ENCODE measurements at places on chromosomes 1 and 21.

- DNase-seq: no peak
These were observed 71.1 kb downstream of the SETD4 start for GRCh38 chr21:35989138-35989735.

GRCh38 chr1:156477526-156478249, 22.9 kb downstream of the MEF2D start:
- DNase-seq: no peak

- peak; percentile 91 for DNase-seq
These were observed 6.4 kb upstream of the CSF1 start for GRCh38 chr1:109904105-109904817.

DNA sequence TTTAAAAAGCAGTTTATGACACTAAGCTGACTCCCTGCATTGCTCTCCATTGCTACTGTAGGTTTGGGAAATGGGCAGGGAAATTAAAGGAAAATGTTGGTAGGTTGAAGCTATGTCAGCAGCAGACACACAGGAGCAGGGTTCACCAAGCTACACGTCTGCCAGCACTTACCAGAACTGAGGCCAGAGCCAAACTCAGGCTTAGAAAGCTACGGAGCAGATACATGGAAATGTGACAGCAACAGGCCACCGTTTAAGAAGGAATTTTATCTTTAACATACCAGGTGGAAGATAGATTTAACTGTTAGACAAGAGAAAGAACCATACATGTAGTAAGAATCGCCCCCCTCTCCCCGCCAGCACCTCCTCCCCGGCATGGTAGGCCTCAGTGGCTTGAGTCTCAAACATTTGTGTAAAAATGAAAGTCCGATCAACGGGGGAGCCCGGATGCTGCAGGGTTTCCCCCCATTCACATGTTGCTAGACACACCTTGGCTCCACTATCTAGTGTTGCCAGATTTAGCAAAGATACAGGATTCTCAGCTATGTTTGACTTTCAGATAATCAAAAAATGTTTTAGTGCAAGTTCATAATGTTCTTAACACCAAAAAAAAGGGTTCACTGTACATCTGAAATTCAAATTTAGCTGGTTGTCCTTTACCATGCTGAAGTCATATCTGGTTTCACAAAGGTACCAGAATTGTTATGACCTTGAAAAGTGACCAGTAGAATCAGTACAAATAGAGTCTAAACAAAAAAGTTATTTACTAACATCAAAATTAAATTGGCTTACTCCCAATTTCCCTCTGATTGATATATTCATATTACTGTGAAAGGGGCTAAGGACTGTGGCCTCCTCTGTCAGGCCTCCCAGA, 6.7 kb downstream of the OR2T11 start:
- no peak for DNase-seq

DNA sequence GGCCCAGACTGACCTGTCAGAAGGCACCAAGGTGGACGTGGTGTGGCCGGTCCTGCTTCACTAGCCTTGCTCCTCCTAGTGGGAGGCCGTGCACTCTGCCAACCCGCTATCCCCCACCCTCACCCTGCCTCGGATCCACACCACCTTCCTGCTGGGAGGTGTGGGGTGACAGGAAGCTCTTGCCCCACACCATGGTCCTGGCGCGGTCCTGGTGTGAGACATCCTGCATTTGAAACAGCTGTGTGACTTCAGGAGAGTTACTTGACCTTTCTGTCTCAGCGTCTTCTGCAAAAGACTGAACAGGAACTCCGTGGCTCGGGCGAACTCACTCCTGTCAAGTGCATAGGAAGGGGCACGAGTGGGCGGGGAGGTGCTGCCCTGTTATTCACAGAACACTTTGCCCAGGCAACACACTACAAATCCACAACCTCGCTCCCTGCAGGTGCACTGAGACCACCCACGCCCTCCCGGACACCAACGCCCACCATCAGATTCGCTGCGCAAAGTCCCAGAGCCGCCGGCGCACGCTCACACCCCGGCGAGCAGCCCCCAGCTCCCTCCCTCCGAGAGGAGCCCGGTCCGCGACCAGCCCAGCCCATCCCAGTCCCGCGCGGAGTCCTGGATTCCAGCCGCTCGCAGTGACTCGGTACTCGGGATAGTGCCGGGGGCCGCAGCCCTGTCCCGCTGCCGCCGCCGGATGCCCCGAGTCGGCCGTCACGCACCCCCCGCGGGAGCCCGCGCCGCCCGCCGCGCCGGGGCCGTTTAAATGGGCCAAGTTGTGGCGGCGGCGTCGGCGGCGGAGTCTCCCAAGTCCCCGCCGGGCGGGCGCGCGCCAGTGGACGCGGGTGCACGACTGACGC, at the start of gene SAMD11:
Gene SAMD11, plus strand, starts transcription at position 793 of the 860 bp plus-strand sequence. CDS start 509 bp downstream, outside the sequence.
- peak; percentile 83 for DNase-seq

DNA sequence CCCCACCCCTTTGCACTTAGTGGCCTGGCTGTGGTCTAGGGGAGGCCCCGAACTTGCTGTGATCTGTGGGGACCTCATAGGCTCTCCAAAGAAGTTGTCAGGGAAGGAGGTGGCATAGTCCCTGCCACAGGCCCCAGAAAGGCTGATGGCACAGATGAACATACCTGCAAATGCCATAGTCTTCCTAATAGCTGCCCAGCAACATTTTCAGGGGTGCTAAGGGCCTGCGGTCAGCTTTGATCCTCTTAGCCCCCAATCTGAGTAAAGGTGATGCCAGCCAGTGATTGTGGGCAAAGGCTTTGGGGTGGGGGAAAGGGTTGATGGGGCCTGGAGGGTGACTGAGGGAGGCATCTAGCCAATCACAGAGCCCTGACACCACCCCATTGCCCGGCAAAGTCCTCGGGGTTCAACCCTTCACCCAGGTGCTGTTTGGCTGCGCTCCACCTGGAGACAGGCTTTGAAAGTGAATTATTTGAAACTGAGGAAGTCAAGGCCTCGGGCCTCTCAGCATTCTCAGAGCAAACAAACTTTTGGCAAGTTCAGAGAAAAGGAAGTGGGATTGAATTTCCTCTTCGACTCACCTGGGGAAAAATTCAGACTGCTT, 35.8 kb downstream of the PAX7 start:
- no peak for DNase-seq

DNA sequence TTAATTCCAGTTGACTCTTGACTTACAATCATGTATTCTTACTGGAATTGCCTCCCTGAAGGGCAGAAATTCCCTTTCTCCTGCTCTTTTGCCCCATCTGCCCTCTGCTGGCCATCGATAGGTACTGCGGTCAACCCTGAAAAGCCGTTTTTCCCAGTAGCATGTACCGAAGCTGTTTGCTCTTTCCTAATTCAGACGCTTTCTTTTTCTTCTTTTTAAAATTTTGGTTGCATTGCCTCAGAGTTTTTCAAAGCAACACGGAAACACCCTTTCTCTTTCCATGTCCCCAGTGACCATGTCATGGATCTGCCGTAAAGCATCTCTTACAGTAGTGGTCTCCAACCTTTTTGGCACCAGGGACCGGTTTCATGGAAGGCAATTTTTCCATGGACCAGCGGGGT, 164.2 kb upstream of the C1orf21 start:
- peak; percentile 64 for DNase-seq

GRCh38 chr1:84736445-84736844, 46.2 kb upstream of the SSX2IP start:
- DNase-seq: no peak

DNA sequence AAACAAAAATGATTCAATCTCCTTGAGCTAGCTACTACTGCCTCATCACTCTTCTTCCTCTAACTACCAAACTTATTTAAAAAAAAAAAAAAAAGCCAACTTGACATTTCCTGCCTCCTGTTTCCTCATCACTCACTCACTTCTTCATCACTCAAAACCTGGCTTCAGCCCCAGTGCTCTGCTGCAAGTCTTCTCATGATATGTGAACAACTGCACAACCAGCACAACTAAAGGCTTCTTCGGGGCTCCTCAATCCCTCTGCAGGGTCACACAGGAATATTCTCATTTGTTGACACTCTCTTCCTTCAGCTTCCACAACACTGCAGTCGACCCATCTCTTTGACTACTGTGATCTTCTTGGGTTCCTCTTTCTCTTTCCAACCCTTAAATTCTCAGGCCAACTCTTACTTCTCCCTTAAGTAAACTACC, 7.6 kb downstream of the MTF1 start:
- no peak for DNase-seq

DNA sequence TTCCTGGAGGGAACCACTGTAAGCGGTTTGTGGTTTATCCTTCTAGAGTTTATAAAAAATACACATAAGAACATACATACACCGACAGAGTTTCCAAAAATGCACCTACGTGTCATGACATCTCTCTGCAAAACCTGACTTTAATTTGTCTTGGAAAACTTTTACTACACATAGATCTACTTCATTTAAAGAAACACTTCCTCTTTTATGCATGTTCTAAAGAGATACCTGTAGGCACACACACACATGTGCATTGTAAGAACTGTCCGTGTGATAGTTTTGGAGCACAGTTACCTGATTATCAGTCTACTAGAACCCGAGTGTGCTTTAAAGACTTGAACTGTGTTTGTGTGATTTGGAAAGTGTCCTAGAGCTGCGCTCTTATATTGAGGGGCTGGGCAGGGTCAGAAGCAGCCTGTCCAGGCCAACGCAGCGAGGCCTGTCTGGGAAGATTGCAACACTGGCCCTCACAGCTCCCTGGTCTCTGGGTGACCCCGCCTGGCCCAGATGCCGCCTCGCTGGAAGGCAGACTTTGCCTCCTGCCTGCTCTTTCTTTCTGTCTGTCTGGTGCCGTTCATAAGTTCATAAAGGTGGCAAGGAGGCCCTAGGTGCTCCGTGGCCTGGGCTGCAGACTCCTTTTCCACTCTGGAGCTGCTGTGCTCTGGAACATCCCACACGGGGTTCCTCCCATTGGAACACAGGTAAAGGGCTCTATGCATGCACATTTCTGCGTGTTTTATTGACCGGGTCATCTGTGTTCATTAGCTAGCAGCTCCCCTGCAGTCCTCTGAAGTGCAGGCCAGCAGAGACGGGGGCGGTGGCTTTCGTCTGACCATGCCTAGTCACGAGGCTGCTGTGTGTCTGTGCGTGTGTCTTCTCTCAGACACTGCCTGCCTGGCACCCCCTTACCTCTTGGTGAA, 46.3 kb downstream of the AGPAT3 start:
- DNase-seq: peak; percentile 94

GRCh38 chr1:236458996-236459395, 64.8 kb upstream of the LGALS8 start:
- no peak for DNase-seq

DNA sequence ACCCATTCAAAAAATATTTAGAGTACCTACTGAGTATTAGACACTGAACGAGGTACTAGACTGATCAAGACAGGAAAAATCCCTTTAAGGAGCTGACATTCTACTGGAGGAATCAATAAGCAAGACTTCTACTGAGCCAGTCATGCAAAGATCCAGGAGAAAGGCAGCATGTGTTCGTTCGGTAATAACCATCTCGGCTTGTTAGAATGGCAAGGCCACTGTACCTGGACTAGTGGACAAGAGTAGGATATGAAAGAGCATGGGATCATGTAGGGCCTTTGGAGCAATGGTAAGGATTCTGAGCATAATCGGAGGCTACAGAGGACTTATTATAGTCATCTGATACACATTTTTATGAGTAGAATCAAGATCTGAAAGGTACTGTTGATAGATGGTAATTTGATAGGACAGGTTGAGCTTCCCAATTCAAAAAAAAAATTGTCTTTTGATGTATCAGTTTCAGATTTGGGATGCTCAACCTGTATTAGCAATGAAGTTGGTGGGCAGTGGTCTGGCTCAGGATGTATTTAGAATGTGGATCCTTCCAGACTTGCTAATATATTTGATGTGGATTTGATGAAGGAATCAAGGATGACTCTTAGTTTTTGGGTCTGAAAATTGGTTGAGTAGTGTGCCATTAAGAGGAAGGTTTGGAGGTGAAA, 2.3 kb downstream of the COX20 start:
- no peak for DNase-seq

- DNase-seq: peak; percentile 61
These were observed 23.9 kb upstream of the KCTD3 start for GRCh38 chr1:215543191-215543606.

DNA sequence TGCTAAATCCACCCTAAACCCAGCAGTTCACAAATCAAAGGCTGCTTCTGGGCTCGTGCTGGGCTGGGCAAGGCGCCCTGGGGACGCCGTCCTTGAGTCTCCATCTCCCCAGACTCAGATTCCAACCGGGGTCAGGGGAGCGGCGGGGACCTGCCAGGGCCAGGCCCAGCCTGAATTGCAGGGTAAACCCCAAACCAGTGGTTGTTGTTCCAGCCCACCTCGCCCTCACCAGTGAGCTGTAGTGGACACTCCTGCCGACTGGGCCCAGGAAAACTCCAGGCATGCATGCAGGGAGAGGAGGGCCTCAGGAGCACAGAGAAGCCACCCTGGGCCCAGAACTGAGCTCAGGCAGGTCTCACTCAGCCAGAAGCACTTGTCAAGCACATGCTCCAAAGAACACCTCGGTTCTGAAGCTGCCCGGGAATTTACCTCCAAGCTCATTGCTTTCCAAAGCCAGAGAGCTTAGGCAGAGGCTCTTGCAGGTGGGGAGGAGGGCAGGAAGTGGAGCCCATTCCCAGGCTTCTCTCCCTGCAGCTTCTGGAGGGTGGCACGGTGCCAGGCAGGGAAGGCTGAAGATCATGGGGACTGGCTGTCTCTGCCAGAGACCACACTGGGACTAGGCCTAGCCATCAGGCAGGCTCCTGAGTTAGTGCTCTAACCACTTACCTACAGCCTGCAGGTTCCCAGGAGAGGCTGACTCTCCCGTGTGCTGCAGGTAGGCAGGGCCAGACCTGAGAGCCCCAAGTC, 437.0 kb downstream of the MATN1 start:
- DNase-seq: no peak

DNA sequence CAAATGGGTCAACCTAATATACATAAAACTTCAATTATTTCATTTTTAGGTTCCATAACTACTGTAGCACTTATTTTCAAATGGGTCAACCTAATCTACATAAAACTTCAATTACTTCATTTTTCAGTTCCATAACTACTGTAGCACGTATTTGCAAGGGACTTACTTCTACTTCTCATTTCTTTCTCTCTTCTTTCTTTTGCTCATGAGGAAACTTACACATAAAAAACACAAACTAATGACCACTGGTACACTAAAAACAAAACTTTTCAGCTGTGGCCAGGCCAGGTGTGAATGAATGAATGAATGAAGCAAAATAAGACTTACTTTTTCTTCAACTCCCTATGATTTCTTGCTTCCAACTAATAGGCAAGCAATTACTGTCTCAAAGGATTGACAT, 11.7 kb downstream of the SYDE2 start:
- no peak for DNase-seq

DNA sequence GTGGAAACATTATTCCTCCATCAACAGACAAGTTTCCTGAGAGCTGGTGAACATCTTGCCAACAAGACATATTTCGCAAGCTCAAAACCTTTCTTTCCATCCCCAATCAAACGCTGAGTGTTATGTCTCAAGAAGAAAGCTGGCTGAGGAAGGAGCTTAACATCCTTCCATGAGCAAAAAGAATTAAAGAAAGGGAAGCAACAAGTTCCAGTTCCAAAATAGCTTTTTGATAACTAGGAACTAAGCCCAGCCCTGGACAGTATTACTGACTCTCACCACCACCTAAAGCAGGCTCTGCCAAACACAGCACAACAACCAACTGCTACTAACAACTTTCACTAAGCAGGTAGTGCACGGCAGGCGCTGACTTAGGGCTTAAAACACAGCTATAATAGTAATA, 50.2 kb downstream of the CAPZB start:
- DNase-seq: no peak

- no peak for DNase-seq
These were observed 486.7 kb downstream of the SMYD3 start for GRCh38 chr1:246020211-246020954.

GRCh38 chr1:202009326-202010179, 834 bp upstream of the ELF3 start:
- DNase-seq: peak; percentile 84

Measured in left lobe of liver (tissue), 2 donors.